Foreskin keratinocyte (primary cell): ENCODE measurements at places on chromosomes 4 and X. TPM values are rescaled to one million over a fixed set of nuclear protein-coding genes. Genes with fewer than 3 reads are reported as not detected.
A peak's percentile ranks its signal among the peaks of the same experiment; 100 is the strongest.

- DNase-seq, result no peak
These were observed 248.3 kb upstream of the GATB start for GRCh38 chr4:152009031-152009670.

DNA sequence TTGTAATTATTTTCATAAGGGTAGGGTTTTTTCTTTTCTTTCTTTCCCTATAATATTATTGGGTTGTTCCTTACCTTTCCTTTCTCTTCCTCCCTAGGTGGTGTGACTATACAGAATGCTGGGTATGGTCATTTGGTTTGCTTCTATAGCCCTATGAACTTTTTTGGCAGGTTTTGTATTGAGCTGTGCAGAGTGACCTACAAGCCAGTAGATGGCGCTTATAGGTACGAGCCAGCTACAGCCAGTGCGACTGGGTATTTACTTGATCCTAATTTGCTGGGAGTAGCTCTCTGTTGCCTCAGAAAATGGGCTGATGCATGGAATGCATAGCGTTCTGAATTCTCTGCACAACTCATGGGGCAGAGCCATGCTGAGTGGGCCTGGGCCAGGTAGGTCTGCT is 423.3 kb downstream of the MAGEE1 start:
- DNase-seq, result no peak

DNA sequence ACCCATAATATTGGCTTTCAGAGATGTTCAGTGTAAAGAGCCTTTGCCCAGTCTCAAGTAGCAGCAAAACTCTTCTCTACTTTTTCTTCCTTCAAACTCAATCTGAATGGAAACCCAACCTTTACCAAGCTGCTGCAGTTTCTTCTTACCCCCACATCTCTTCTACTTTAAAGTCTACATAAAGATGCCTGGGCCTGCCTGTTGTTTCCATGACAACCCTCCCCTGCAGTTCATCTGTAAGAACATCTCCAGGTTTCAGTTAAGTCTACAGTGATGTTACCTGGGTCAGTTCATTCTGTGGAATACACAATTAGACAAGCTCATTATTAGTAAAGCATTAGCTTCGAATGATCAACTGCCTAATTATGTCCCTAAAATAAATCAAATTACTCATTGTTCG is 81.4 kb downstream of the SPANXN3 start:
- DNase-seq, result no peak

Gene SSX4
- polyA plus RNA-seq, result not detected in 2 replicates

DNA sequence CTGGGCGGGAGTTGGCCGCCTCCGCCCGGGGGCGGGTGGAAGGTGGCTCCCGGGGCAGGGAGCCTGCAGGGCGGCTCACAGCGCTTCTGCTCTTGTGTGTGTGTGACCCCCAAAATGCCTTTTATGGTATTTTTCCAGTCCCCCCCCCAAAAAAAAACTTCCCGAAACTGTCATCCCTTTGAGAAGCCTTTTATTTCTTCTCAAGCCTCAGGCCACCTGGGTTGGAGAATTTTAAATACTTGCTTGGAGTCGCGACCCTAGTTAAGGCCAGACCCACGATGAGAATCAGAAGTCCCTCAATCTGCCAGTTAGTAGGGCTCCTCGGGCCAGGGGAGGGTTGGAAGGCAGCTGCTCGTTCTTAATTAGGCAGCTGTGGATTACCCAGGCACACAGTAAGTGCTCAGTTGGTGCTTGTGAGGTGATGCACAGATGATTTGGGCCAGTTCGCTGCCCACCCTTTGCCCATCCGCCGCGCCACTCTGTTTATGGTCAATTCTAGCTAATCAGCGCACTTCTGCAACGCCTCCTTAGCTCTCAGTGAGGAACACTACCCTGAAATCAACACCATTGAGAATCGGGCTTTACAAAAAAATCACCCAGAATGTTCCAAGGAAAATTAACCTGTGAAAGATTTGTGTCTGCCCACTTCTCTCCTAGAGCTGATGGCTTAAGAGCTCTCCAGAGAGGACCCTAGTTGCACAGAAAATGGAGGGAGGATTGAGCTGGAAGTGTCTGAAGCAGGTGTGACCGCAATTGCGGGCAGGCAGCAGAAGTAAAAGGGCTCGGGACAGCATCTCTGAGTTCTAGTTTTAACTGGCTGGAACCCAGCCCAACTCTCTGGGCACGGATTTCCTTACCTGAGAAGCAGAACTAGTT is 648 bp upstream of the SCD5 start:
- peak; percentile 23 for DNase-seq

- DNase-seq, result no peak
These were observed 7.3 kb downstream of the CCDC110 start for GRCh38 chr4:185464183-185464582.

DNA sequence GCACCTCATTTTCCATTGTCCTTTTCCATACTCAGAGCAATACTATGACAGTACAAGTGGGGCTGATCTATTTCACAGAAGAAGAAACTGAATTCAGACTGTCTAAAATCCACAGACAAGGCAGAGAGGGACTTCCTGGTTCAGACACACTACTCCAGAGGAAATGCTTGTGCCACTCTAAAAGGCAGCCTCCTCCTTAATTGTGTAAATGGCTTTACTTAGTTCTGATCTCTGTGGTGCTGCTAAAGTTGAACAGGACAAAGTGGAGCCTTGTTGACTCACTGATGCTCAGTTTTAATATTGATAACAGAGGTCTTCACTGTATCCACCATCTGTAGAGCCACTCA is 122.4 kb downstream of the KIT start:
- DNase-seq, result no peak

Gene CASP3
- polyA plus RNA-seq, result 20.8 and 23.2 TPM in 2 replicates

GRCh38 chrX:95875661-95876060 is 809.0 kb upstream of the DIAPH2 start:
- no peak for DNase-seq

- peak; percentile 7 for DNase-seq
These were observed 4.3 kb downstream of the SOWAHD start for GRCh38 chrX:119762718-119763117.

DNA sequence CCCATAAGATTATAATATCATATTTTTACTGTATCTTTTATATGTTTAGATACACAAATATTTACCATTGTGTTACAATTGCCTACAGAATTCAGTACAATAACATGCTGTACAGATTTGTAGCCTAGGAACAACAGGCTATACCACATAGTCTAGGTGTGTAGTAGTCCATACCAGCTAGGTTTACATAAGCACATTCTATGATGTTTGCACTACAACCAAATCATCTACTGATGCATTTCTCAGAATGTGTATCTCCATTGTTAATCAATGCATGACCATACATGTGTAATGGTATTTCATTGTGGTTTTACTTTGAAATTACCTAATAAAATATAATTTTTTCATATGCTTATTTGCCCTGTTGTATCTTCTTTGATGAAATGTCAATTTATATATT is 288.1 kb upstream of the PCDH10 start:
- DNase-seq, result peak; percentile 73

DNA sequence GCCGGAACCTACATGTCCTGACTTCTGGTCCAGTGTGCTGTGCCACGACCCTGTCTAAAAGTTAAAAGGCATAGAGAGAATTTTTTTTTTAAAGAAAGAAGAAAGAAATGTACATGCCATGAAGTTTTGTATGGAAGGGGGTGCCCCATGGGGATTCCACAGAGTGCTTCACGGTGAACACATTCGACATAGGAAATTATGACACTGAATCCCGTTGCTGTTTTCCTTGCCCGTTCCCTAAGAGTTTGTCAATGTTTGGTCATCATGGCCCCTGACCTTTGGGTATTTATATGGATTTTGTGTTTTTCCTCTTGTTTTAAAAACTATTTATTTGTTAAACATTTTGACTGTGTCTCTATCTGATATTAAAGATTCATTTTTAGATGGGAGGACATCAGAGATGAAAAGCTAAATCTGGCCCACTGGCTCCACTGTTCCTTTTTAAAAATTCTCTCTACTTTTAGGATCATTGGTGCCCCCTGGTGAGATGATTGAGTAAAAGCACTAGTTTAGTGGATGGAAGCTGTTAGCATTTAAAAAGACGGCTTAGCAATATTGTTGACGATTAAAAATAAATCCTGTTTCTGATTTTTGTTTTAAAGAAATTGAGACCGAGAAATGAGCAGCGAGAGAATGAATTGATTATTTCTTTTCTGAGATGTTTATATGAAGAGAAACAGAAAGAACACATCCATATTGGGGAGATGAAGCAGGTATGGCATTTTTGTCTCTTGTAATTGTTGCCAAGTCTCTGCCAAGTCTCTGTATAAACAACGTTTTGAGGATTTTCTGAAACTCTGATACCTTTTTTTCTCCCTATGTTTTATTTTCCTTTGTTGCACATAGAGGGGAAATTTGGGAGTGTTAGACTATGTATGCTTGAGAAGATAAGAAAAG is 75.0 kb downstream of the PTTG2 start:
- DNase-seq, result peak; percentile 32

DNA sequence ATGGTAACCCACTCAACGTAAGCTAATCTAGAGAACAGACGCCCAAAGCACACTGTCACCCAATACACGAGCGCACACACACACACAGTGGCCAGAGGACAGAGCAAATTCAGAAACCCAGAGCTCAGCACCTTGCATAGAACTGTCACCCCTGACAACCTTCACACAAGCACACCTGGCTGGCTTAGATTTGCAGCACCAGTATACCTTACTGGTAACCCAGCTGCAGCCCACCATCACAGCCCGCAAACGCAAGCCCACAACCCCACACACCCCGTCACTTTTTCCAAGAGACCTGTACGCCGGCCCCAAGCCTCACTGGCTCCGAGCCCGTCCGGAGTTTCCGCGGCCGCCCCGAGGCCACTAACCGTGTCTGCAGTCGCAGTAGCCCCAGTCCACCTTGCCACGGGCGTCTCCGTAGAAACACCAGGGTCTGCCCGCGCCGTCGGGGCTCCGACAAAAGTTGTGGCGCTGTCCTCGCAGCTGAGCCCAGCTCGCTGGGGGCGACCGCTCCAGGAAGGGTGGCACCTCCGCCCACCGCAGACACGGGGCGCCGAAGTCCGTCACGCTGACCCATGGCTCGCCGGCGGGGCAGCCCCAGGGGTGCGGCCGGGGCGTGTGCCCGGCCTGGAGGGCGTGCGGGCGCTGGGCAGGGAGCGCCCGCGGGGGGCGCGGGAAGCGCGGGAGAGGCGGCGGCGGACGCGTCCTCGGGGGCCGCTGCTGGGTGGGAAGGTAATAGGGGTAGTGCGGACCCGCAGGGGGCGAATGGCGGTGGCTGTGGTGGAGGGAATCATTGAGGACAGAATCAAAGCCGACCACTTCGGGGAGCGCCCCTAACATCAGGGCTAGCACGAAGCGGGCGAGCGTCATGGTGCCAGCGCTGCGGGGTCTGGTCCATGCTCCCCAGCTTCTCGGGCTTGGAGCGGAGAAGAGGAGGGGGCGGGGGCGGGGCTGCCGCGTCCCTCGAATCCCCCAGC is 664 bp downstream of the PRSS12 start:
- peak; percentile 40 for DNase-seq
